Stimulated activated CD8-positive, alpha-beta memory T cell treated with anti-CD3 and anti-CD28 coated beads, Interleukin-7, amount 100 ng/mL, for 1 hour (primary cell): ENCODE measurements at places on chromosomes 12 and 14.

GRCh38 chr14:62209287-62209899, 447.2 kb downstream of the SNAPC1 start:
- no peak for DNase-seq

DNA sequence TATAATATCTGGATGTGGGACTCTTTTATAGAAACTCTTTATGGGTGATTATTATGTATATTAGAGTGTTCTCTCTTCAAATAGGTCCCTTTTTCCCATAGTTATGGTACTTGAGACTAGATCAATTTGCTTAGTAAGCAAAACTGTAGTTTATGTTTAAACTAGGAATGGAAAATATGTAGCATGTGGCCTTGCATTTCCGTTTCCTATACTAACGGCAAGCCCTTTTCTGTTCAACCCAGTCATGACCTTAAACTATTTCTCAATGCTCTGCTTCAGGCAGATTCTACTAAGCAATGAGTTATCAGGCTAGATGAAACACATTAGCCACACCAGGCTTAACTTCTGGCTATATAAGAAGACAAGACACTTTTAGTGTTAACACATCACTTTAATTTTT, 84.6 kb downstream of the OTOGL start:
- no peak for DNase-seq

GRCh38 chr14:54010981-54011380, 54.4 kb upstream of the BMP4 start:
- DNase-seq, result no peak

DNA sequence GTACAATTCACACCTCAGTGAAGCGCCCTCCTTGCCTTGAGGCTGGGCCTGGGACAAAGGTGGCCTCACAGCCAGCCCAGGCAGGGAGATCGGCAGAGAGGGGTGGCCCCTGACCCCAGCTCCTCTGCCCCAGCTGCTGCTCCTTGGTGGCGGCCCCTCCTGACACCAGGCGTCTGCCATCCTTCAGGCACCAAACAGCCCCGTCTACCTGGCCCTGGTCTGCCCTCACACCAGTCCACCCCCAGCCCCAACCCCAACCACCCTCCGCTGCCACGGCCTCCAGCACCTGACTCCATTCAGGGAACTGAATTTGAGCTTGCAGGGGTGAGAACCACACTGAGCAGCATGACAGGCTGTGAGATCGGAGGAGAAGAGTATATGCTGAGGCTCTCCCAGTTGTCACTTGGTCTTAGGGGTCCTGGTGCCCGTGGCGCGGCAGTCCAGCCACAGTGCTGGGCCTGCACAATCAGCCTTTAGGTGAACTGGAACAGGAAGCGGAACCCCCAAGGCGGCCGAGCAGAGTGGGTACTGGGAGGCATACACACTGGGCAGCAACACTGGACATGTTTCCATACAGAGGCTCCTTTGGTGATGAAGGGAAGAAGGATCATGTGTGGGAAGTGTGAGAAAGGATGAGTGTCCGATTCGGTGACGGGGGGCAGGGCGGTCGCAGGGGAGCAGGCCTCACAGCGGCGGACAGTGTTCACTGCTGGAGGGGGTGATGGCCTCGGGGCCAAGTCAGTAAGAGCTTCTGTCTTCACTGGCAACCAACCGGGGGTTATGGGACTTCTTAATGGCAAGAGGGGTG, 18.7 kb downstream of the ZFYVE21 start:
- DNase-seq, result no peak

GRCh38 chr14:60632257-60632656, 17.0 kb downstream of the SIX1 start:
- DNase-seq, result no peak

DNA sequence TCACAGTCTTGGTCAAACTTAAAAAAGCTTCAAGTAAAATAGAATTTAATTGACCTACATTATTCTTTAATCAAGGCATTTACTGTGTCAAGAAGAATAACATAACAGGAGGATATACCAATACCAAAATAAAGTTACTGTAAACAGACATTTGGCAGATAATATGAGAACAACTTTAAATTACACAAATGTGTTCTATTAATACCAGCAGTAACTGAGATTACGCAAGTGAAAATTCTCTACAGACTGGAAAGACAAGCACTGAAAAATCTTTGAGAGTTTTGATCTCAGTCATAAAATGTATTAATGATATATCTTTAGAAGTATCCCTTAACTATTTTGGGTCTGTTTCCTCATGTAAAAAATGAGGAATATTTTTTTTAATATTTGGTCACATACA, 169.2 kb upstream of the SOX5 start:
- DNase-seq, result no peak

GRCh38 chr14:49879646-49880204, 13.2 kb upstream of the ARF6 start:
- DNase-seq, result no peak

DNA sequence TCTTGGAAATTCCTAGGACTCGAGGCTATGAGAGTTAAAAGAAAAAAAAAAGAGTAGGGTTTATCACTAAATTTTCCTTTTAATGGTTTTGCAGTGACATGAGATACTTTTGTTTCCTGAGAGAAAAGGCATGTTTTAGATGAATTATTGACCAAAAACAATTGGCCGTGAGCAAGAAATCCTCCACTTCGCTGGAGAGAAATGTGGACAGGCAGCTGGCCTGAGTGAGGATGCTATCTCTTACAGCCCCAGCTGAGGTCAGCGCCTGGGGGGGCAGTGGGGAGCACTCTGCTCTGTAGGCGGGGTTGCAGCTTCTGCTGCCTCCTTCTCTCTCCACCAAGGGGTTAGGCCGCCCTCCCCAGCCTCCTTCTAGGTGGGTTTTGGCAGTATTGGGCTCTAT, 54.7 kb downstream of the PRIMA1 start:
- no peak for DNase-seq

GRCh38 chr14:30420515-30420914, 138.4 kb upstream of the G2E3 start:
- DNase-seq, result no peak

DNA sequence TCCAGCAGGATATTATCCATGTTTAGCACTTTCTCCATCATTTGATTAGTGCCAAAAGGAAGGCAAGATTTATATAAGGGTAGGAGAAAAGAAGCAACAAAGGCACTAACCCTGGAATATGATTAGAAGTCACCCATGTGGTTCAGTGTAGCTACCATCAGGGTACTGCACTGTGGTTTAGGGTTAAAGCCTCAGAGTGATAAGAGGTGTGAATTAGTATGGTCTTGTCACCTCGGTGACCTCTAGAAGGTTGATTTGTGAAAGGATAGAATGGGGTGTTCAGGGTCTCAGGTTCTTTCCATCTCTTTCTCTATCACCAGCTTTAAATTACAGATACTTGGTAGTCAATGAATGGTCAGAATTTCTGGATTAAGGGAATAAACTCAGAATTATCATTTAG, 103.0 kb upstream of the TMTC2 start:
- no peak for DNase-seq

DNA sequence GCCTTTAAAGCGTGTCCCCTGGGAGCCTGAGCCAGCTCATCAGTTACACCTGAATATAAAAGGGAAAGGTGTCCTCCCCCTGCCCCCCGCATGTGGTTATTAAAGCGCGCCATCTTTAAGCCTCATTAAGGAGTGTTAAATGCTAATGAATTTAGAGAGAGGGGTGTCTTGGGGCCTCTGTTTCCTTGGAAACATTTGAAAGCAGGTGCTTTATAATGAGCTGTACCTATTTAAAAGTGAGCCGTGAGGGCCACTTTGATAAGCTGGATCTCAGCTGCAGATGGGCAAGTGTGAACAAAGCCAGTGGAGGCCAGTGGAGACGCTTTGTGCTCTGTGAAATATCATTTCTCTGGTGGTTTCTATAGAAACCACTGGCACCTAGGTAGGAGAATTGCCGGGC, 84.0 kb downstream of the BEGAIN start:
- DNase-seq, result no peak

- no peak for DNase-seq
Observed at GRCh38 chr12:13368431-13368830, 171.9 kb downstream of the EMP1 start.

- no peak for DNase-seq
Observed at GRCh38 chr12:76591476-76591875, 31.9 kb upstream of the OSBPL8 start.

GRCh38 chr14:50859296-50859624, 12.6 kb upstream of the ABHD12B start:
- DNase-seq, result no peak

DNA sequence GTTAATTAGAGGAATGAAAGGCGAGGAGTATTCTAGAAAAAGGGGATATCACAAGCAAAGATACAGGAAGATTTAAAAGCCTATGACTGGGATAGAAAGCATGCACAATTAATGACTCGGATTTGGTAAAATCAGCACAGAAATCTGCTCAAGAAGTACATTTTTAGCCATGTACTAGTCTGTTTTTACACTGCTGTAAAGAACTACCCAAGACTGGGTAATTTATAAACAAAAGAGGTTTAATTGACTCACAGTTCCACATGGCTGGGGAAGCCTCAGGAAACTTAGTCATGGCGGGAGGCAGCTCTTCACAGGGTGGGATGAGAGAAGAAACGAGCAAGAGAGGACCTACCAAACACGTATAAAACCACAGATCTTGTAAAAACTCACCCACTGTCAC, 716.3 kb upstream of the MDGA2 start:
- DNase-seq, result no peak

- DNase-seq, result peak; percentile 48
Observed at GRCh38 chr14:67487937-67488893, at the start of gene TMEM229B. Gene TMEM229B (minus strand): TSS chr14:67488721. CDS start chr14:67473923, 14,798 bp downstream.

DNA sequence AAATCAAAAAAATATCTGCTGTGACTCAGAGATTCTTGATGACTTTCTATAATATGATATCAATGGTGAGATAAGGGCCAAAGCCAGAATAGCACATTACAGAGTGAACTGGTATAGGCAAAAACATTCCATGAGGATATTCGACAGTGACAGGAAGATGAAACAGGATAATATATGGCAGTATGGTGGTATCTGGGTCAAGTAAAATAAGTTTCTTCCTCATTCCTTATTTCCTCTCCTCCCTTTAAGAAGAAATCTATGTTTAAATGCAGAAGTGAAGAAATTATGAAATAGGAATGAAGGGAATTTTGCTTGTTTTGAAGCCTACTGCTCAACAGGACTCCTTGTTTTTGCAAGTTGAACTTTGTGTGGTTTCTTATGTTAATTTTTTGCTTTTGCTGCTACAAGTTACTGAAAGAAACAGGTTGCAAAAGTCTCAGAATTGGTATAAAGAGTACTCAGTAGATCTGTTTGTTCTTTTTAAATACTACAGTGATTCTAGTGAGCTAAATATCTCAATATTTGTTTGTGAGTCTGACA, 7.0 kb downstream of the ACSS3 start:
- no peak for DNase-seq

GRCh38 chr14:90820958-90821357, 4.7 kb upstream of the TTC7B start:
- DNase-seq, result peak; percentile 48

DNA sequence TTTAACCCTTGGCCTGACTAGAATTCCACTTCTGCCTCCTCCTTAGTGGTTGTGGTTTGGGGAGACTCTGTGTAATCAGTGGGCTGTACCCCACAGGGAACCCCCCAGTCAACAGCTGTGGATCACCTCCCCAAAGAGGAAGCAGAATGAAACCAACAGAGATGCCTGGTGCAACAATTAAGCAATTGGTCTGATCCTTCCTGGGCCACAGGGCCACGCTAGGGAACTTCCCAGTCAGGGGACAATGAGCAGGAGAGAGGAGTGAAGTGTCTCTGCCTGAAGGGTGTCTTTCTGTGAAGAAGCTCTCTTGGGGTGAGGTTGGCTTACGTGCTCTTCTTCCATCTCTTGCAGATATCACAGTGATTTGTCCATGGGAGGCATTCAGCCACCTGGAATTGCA, 8.2 kb downstream of the PDE6H start:
- no peak for DNase-seq

- DNase-seq, result no peak
Observed at GRCh38 chr14:92863286-92864080, 59.5 kb upstream of the CHGA start.

DNA sequence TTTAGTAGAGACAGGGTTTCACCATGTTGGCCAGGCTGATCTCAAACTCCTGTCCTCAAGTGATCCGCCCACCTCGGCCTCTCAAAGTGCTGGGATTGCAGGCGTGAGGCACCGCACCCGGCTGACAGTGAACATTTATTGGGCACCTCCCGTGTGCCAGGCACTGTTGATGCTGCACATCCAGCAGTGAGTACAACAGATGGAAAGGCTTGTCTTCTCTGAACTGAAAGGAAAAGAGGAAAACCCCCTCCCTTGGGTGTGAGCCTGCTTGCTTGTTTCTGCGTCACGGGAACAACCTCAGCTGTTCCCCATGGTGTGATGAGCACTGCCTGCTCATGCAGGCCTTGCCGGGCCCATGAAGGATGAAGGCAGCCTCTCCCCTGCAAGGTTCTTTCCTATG, 39.5 kb downstream of the DGLUCY start:
- no peak for DNase-seq
